ENCODE measurements at places on chromosomes 6 and 20.

DNA sequence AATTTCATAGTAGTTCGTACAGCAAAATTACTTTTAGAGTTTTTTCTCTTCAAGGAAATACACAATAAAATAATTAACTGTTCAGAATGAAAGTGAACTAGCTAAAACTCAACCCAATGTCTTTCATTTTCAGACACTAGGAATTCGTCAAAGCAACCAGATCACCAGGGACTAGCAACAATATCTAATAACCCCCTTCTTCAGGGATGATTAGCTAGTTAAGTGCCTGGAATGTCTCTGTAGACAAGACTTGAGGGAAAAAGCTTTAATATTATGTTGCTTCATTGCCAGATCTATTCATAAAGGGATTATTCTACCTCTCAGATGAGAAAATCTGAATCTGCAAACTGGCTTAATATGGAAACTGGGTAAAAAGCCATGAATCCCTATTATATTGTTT, 41.8 kb upstream of the OR14J1 start:
- no peak for DNase-seq

- no peak for DNase-seq
Observed at GRCh38 chr6:54846857-54847674, 495 bp downstream of the FAM83B start.

- peak; percentile 93 for DNase-seq
Observed at GRCh38 chr6:43093436-43094289, 17.5 kb downstream of the PTK7 start.

GRCh38 chr6:53244958-53245357, 96.3 kb upstream of the GCM1 start:
- no peak for DNase-seq

GRCh38 chr6:17418281-17419188, 25.1 kb downstream of the CAP2 start:
- no peak for DNase-seq

GRCh38 chr6:6152060-6152459, 145.3 kb upstream of the NRN1 start:
- no peak for DNase-seq

DNA sequence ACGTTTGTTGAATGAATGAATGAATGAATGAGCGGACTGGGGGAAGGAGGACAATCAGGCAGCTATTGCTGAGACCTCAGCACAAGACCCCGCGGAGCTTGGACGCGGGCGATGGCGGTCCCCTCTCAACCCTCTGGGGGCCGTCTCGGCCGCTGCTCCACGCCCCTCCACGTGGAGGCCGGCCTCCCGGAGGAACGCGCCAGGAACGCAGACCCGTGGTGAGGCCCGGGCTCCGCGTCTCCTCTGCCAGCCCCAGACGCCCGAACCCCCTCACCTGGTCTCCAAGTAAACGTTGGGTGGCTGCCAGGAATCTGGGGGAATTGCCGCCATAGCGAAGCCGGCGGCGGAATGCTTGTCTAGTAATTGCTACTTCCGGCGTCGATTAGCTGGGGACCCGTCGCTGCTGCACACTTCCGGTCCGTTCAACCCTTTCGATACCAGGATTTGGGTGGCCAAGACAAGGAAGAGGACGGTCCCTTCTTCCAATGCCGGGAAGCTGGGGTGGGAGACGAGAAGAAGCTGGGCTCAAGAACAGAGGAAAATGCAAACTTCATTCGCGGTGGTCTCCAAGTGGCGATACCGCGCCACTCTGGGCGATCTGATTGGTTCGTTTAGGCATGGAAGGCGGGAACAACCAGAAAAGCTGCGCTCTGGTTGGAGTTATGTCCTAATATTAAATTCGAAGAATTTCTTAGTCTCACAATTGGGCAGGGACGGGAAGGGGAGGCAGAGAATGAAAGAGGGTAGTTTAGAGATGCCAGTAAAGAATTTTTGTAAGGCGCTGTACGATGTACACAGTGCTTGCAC, at the start of gene PPIL1:
TSS of gene PPIL1 (minus strand) at position 361 of the 807 bp plus-strand sequence. CDS start at position 330, 31 bp downstream.
- peak; percentile 90 for DNase-seq

- peak; percentile 67 for DNase-seq
Observed at GRCh38 chr20:61120595-61121515, 131.2 kb upstream of the CDH4 start.

DNA sequence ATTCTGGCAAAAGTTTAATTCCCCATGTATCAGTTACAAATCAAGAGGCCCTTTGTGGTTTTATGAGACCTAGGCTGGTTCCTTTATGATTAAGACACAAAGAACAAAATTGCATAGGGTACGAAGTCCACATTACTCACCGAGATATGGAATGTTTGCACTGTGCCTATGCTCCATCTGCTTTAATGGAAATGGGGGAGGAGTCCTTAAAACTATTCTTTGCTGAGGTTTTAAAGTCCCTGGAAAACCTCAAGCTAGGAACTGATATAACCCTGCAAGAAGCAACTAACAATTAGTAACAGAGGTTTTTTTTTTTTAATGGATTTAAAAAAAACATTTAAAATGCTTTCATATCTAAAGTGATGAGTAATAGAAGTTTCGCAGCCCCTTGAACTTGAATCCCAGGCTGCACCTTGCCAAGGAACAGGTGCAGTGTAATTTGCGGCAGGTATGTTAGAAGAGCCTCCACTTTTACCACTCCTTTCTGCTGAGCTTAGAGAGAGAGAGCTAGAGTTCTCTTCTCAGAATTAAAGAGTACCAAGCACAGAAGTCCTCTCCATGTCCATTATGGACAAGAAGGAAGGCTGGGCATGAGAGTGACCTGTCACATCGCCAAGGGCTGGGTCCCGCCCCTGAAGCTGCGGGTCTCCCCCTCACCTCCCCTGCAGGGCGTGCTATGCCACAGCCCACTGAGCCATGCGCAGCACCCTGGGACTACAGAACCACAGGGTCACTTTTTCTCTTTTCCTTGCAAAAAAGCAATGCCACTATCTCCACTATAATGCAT, 2.3 kb downstream of the SERPINB1 start:
- DNase-seq: peak; percentile 98

DNA sequence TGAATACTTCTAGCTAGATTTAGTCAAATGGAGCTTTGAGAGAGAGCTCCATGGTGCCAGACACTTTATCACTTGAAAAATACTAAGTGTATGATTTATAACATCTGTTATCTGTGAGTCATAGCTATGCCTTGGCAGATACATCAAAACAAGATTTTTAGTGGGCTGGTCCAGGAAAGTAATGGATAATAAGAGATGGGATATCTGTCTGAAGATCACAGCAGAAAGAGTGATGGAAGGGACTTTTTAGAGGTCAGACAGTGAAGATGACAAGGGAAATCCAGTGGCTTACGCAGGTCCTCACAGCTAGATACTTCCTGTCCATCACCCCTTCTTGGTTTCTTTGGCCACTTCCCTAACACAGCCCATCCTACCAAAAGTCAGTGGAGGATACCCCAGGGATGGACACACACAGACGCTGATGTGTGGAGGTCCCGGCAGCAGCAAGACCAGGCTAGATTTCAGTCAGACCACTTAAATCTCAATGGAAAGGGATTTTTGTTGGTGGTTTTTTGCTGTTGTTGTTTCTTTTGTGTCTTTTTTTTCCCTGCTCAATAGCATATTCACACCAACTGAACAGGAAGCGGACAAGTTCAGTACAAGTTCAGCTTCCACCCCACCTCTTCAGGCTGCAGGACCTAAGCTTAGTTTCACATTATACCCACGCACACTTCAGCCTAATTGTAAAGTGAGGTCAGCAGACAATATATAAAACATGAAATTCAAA, 209.3 kb downstream of the ALDH8A1 start:
- DNase-seq: no peak

DNA sequence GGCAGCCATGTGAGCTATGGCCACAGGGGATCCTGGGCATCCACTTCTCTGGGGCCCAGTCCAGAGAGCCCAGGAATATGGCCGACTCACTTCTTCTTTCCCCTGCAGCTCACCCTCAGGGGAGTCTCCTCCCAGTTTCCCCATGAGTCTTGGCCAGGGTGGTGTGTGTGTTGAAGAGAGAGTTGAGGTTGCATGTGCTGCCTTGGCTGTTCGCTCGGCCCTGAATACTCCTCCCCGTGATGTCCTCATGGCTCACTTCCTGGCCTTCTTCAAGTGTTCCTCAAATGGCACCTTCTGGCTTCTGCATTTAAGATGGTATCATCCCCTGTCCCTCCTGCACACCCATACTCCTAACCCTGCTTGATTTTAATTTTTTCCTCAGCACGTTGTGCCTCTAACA, 3.2 kb upstream of the TREML1 start:
- DNase-seq: no peak

DNA sequence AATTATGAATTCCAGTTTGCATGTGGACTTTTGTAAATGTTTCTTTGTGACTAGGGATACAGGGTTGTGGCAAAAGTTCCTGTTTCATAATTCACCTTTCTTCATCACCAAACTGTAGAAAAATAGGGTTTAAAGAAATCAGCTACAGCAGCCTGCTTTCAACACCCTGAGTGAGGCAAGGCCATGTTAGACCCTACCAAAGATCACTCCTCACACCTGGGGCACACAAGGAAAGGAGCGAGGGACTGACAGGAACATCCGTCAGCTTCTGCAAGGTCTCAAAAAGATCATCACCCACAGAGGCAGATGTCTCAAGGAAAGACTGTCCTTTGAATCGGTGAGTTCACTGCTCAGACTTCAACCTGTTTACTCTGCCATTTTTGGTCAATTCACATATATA, 10.5 kb upstream of the STX11 start:
- DNase-seq: no peak

DNA sequence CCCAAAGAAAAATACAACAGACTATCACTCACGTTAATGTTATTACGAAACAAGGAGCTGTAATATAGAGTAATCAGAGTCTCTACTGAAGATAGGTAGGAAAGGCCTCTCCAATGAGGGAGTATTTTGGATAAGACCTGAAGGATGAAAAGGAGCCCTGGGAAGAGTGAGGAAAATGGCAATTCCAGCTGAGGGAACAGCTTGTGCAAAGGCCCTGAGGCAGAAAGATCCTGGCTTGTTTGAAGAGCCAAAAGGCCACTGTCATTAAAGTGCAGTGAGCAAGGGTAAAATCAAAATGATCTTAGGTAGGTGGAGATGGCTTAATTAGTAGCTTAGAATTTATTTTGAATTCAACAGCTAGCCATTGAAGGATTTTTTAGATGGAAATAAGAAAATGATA, 138.6 kb downstream of the KHDC1L start:
- no peak for DNase-seq

DNA sequence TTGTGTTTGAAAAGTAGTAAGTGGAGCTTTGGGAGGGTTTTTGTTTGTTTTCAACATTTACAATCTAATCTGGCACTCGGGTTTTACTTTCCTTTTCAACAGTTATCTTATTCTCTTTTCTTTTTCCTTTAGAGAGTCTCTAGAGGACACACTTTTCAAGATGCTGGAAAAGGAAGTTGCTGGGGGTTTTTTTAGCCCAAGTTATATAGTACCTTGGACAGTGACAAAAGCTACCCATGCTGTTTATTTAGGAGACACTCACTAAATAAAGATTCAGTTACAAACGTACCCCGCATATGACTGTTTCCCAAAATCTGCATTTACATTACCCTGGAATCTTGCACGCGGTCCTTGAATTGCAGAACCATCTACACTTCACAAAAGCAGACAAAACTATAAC, 78.8 kb downstream of the MAP7 start:
- no peak for DNase-seq

DNA sequence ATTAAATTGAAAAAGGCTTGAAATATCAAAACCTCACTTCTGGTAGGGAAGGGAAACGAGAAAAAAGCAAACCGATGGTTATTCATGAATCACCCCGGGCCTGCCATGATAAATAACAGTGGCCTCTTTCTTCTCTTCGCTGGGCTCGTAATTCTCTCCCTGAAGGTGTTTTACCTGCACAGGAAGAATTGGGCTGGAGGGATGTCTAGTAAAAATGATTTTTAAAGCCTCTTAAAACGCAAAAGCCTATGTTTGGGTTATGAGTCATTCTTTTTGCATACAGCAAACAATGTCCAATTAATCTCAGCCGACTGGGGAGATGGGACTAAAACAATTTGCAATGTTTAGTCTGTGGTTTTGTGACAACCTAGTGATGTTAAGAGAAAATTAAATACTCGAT, 16.8 kb downstream of the LINC00237 start:
- DNase-seq: peak; percentile 63

DNA sequence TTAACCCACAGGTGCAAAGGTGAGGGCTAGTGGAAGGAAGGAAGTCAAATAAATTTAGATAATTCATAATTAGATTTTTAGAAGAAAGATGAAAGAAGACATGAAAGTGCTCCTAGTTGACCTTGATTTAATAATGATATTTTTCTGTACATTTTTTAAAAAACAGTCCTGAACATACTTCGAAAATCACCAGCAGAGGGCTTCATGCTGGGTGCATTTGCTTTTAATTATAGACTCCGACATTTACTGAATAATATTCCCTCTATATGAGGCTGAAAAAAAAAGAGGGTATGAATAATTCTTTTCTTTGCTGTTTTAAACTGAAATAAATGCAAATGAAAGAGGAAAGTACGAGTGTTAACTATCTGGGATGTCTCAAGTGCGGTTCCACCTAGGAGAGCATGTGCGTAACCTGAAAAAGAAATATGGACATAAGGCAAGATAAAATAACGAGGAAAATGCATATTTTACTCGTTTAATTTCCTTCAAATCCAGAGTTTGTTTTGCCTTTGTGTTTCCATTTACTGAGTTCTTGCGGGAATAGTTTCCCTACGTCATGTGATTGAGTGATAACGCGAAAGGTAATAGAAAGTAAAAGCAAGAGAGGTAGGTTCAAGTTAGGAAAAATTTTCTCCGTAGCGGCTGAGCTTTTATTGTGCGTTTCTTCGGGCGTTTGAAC, 3.1 kb upstream of the TFAP2B start:
- no peak for DNase-seq

DNA sequence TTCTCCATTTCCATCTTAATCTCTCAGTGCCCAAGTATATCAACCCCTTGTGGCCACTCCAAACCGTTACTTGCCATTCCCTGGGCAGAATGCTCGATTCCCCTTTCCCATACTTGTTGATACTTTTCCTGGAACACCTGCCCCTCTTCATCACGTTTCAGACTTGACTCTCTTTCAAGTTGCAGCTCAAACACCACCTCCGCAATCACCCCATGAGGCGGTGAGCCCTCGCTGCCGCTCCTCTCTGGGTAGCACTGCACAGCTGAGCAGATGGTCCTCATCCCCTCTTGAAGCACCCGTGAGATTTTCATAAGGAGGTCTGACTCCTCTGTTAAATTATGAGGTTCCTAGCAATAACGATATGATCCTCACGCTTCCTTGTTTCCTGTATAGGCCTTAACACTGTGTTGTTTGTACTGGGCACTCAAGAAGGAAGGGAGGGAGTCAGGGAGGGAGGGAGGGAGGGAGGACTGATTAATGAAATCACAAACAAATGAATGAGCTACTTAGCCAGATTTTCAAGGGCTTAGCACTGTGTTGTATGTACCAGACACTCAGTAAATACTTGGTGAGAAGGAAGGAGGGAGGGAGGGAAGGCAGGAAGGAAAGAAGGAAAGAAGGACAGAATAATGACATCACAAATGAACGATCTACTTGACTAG, 8.0 kb upstream of the UQCC2 start:
- DNase-seq: no peak

GRCh38 chr6:45966797-45967196, 48.9 kb downstream of the CLIC5 start:
- no peak for DNase-seq

- DNase-seq: peak; percentile 40
Observed at GRCh38 chr6:39189915-39190544, 39.2 kb downstream of the KCNK5 start.

- no peak for DNase-seq
Observed at GRCh38 chr6:109461733-109462526, 6.4 kb upstream of the MICAL1 start.

GRCh38 chr6:30073489-30074235, 1.9 kb downstream of the RNF39 start:
- no peak for DNase-seq

- DNase-seq: no peak
Observed at GRCh38 chr6:17002123-17002522, 99.7 kb upstream of the STMND1 start.
